Germinal center (tissue), 1 donor: ENCODE measurements at places on chromosomes 7 and 10.
A peak's percentile ranks its signal among the peaks of the same experiment; 100 is the strongest.

DNA sequence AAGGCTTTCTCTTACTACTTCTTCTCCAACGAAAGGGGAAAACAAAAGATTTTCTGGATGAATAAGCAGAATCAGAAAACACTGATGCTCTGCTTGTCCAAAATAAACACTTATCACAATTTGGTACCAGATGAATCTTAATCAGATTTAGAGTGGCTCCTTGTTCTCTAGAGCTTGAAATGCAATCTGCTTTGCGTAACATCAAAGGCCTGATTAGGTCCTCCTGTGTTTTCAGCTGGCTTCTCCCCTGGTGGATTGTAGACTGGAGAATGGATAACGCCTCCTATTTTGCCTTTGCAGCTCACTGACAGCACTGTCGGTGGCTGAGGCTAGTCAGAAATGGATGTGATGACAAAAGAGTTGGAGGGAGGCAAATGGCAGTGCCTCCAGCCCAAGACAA is 91.2 kb downstream of the FAM13C start:
- DNase-seq, result no peak

- DNase-seq, result peak; percentile 71
Observed at GRCh38 chr7:74092964-74093471, 9.4 kb downstream of the LIMK1 start.

- DNase-seq, result no peak
Observed at GRCh38 chr10:113060201-113061053, 110.4 kb downstream of the TCF7L2 start.

DNA sequence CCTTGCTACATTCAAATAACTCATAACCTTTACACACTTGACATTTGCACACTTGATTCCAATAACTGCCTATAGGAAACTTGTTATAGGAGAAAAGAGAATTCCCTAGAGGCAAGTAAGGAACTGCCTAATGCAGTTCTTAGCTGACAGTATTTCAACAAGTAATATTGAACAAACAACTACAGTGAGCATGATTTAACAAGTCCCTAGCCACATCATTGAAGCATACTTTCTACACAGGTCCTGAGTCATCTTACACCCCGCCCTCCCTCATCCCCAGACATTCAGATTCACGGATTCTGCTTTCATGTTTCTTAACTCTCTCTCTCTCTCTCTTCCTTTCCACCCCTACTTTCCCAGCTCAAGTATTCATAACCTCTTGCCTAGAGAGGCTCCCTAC is 153.5 kb downstream of the LSM5 start:
- no peak for DNase-seq

DNA sequence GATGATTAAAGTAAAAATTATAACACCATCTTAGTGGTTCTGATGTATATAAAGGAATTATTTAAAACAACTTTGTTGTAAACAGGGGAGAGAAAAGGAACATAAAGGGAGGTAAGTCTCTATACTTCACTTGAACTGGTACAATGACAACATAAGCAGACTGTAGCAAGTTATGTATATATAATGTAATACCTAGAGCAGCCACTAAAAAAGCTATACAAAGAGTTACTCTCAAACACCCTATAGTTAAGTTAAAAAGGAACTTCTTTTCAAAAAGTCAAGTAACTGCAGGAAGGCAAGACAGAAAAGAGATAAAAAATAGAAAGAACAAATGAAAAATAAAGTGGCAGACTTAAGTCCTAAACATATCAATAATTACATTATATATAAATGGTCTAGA is 82.3 kb downstream of the ZNF503 start:
- no peak for DNase-seq

GRCh38 chr7:98230746-98231471 is 19.7 kb downstream of the BHLHA15 start:
- DNase-seq, result no peak

- no peak for DNase-seq
Observed at GRCh38 chr10:103668351-103669242, 175.1 kb downstream of the NEURL1 start.

- no peak for DNase-seq
Observed at GRCh38 chr10:132981173-132981555, 38.8 kb upstream of the CFAP46 start.

- DNase-seq, result no peak
Observed at GRCh38 chr10:88336334-88336733, 246.8 kb downstream of the RNLS start.

DNA sequence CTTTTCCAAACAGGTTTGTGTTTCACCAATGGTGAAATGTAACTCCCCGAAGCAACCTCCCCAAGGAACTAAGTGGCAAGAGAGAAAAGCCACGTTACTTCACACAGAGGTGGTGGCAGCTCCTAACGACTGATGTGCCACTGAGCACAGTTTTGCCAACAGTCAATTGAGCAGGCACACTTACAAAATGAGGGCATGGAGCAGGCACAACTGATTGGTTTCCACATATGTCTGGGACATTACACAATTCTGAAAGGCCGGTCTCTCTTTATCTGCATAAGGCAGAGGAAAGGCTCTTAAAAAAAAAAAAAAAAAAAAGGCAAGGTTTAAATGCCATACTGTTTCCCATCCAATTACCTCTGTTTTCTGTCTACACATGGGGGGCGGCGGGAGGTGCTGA is 86.7 kb downstream of the GFRA1 start:
- DNase-seq, result no peak

DNA sequence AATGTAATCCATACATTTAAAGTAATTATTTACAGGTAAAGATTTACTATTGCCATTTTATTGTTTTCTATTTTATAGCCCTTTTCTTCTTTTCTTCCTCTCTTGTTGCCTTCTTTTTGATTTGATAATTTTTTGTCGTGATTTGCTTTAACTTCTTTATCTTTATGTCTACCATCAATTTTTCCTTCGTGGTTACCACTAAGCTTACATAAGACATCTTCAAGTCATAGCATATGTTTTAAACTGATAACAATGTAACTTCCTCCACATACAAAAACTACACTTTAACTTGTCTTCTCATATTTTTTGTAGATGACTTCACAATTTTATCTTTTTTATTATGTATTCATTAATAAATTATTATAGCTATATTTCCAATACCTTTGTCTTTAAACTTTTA is 316.6 kb downstream of the PLXDC2 start:
- DNase-seq, result no peak

DNA sequence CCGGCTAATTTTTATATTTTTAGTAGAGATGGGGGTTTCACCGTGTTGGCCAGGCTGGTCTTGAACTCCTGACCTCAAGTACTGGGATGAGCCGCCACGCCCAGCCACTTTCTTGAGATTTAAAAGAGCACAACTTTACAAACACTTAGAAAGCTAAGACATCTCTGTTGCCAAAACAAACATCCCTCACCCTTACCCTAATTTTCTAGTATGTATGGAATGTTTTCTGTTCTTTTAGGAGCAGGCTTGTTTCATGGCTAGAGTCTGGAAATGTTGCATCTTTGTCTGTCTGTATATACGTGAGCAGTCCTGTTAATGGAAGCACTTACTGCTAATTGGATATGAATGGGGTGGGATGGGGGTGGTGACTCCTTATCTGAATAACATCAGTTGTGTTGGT is 2.9 kb downstream of the OLAH start:
- DNase-seq, result no peak

DNA sequence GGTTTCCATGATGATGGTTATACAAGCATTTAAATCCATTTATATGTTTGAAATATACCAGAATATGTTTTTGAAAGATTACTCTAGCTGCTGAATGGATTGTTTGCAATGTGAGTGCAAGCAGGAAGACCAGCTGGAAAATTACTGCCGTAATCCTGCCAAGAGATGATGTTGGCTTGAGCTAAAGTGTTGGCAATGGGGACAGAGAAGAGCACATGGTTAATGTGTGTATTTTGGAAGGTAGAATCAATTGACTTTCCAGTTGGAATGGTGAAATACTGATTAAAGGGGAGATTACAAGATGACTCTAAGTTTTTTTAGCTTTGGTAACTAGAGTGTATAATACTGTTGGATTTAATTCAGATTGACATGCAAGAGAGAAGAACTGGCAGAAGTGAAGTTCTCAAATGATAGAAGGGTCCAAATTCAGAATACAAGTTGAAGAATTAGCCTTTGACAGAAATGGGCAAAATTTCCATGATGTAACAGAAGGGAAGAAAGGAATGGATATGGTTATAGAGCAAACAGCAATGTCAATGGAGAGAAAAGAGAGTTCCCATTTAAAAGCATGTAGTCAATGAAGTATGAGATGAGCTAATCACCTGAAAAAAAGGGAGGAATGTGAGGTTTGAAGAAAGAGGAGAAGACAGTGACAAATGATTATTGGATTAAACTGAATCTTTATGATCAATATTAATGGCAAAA is 422.0 kb downstream of the CDC14C start:
- DNase-seq, result no peak

DNA sequence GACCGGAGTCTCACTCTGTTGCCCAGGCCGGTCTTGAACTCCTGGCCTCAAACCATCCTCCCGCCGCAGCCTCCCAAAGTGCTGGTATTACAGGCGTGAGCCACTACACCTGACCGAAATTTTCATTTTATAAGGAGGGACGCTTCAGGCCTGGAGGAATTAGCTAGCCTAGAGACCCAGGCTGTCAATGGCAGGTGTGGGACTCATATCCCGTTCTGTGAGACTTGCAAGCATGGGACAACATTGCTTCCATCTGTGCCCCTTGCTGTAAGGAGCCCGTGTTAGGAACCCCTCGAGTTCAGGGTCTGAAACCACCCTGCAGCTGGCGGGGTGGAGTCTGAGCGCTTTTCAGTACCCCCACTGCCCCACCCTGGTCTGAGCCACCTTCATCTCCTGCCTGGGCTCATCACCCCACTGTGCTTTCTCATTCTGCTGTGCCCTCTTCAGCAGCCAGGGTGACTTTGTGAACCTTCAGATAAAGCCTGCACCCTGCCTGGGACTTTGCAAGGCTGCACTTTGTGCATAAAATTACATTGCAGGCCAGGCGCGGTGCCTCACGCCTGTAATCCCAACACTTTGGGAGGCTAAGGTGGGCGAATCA is 1.3 kb upstream of the DAGLB start:
- DNase-seq, result no peak

- peak; percentile 12 for DNase-seq
Observed at GRCh38 chr7:24419077-24419476, 135.1 kb downstream of the NPY start.

DNA sequence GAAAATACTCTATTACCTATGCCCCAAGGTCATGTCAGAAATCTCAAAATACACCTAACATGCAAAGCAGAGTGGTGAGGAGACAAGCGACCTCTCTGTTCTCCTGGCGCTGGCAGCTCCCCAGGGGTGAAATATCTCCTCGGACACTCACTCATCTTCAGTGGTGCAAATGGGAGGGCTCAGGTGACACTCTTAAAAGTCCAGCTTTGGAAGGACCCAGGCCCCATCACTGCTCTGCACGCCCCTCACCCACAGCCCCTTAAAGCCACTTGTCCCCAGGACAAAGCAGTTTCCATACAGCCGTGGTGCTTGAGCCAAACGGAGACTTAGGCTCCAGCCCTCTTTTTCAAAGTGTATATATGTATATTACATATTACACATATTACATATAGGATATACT is 12.4 kb downstream of the PRKAG2 start:
- no peak for DNase-seq

DNA sequence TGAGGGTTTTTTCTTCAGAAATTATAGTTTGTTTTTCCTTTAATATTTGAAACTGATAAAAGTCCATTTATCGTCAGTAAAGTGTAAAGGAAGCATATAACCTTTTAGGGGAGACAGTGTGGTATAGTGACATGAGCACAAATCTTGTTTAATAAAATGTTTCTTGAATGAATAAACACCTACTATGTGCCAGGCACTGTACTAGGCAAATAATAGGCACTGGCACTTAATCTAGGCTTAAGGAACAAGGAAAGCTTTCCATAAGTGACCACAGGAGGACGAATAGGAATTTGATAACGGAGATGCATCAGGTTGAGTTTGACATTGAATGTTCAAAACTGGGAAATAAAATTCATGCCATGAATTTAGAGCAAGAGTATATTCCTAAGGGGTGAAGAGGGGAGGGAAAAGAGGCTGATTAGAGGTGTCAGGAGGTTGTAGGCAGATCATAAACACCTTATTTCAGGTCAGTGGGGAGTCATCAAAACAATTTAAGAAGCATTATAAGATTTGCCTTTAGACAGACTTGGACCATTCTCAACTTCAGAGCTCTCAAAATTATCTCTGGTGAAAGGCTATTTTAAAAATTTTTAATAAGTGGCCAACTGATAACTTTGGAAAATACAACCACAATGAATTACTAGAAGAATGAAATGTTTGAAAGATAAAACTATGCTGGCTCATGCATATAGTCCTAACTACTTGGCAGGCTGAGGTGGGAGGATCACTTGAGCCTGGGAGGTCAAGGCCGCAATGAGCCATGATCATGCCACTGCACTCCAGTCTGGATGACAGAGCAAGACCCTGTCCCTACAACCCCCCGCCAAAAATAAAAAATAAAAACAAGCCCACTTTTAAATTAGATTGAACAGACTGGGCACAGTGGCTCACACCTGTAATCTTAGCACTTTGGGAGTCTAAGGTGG is 22.4 kb downstream of the RALA start:
- DNase-seq, result no peak

DNA sequence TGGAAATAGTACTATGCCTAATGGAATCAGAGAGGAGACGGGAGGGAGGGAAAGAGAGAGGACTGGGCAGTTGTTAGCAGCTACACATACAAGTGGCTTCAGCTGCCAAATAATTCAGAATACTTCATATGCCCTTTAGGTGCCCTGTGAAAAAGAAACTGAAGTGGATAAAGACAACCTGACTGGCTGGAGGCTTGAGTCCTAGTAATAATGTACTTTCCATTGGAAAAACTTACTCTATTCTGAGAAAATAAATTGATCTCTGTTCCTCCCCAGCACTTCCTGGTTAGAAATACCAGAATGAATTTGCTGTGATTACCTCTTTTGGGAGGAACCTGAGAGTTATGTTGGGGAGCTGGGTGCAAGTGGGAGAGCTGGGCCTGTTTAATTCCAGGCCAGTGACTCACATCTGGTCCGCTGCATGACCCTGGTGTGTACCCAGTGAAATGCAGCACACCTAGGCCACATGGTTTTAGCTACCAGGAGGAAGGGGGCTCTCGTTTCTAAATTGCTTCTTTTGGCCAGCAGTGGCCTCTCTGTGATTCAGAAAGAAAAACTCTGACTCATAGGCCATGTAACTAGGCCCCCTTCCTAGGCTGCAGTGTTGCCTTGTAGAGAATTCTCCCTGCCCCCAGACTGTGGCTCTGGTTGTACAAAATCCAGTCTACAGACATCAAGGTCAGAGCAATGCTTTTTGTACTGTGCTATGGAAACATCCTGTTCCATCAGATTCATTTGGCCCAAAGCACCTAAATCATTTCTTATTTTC is 6.5 kb downstream of the AGFG2 start:
- DNase-seq, result no peak

DNA sequence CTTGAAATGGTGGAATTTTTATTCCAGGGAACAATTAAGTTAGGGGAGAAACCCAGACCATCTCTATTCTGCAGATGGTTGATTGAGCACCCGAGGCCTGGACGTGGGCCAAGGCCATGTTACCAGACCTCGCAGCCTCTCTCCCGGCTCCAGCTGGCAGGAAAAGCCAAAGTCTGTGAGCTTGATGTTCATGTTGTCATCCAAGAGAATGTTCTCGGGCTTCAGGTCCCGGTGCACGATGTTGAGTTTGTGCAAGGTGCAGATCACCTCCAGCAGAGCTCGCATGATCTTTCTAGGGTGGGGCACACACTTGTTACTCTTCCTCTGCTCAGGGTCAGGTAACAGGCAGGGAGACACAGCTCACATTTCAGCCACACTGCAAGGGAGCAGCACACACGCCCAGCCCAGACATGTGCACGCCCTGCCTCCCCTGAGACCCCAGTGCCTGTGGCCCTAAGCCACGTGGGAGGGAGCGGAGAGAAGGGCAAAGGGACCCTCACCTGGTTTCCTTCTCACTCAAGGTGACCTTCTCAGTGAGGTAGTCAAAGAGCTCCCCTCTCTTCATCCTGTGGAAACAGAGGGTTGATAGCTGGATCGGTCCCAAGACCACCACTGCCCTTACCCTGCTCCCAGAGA is 9.5 kb downstream of the PHKG1 start:
- no peak for DNase-seq
